ENCODE measurements at places on chromosomes 2 and 18.

DNA sequence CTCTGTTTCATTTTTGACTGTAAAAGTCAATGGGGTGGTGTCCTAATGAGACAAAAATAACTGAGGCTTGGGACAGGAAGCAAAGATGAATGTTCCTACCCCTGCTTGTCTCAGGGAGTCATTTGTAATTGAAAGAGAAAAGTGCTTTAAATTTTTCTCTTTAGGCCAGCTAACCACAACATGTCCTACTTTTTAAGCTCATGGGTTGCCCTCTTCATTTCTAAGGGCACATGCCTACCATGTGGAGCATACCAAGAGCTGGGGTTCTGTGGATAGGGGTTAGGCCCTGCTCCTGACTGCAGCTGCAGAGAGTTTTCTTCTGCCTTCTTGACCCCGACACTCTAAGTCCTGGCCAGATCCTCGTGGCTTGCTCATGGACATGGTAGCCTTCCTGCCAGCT is 96.8 kb upstream of the ARL4C start:
- DNase-seq, result peak; percentile 13

DNA sequence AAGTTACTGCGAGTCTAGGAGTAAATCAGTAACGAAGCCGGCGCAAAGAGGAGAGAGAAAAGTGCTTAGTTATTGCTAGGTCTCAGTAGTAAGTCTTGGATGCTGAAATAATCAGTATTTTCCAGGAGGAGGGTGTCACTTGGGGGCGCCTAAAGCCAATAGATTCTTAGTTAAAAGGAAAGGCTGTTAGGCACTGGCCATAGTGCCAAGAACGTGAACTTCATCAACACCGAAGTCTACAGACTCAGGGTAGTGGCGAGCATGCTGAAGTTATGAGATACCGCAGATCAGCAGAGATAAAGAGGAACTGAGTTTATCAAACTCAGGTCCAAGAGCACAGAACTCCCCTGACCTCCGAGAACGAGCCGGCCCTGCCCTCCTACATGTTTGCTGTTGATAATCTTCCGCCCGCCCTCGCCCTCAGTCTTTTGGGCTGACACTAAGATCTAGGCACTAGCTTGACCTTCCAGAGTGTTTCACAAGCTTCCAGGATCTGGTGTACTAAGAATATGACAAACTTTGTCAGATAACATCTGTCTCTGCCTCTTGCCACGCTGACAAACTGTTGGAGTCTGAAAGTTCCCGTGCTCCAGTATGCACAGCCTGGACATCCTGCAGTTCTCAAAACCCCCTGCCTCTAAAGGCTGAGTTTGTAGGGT is 49.2 kb downstream of the CYB5A start:
- DNase-seq, result no peak

- no peak for DNase-seq
Measured at GRCh38 chr2:88842656-88843460, 151.4 kb downstream of the RPIA start.

DNA sequence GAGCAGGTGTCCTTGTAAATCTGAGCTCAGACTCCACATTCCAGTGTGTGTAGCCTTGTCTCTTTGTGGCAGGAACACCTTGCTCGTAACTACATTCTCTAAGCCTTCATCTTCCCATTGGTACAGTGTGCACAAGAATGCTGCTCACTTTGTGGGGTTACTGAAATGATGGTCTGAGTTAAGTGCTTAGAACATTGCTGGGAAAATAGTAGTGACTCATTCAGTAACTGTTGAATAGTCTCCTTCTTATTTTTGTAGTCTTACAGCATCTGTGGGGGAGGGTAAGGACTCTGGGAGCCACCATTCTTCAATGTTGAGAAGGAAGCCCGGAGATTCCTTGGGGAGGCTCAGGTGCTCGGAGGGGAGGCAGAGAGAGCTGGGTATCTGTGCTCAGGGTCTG is 236.0 kb upstream of the HDAC4 start:
- no peak for DNase-seq

- no peak for DNase-seq
Measured at GRCh38 chr2:197057959-197058358, 131.5 kb upstream of the PGAP1 start.

GRCh38 chr2:198697218-198697617 is 760.5 kb downstream of the SATB2 start:
- no peak for DNase-seq

- DNase-seq, result peak; percentile 86
Measured at GRCh38 chr2:55111570-55112228, 61.4 kb upstream of the RTN4 start.

- peak; percentile 46 for DNase-seq
Measured at GRCh38 chr2:23387221-23387550, 2.2 kb downstream of the KLHL29 start.

DNA sequence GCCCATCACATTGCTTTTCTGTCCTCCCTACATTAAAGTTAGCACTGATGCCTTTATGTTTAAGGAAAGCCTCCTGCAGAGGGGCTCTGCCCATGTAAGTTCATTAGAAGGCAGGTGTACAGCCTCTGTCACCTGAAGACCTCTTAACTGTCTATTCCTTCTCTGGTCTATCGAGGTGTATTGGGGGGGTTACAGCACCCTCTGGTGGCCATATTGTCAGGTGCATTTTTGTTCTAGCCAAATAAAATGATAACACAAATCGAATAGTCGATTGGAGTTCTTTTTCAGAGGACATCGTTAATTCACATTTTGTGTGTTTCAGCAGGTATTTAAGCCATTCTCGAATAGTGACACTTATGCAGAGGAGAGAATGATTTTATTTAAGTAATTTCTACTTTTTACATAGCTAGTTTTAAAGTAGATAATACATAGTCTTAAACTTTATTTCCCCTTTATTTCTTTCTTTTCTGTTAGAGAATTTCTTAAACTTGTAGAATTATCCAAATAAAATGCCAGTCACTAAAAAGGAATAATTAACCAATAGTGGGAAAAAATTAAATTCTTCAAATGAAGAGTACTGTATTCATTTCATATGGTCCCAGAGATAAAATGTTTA is 136.8 kb downstream of the NEDD4L start:
- peak; percentile 67 for DNase-seq

Measured in AG08395 (cell line).